Stimulated activated CD8-positive, alpha-beta memory T cell treated with anti-CD3 and anti-CD28 coated beads, Interleukin-2, amount 100 ng/mL, for 48 hours (primary cell): ENCODE measurements at places on chromosomes 4 and X.

DNA sequence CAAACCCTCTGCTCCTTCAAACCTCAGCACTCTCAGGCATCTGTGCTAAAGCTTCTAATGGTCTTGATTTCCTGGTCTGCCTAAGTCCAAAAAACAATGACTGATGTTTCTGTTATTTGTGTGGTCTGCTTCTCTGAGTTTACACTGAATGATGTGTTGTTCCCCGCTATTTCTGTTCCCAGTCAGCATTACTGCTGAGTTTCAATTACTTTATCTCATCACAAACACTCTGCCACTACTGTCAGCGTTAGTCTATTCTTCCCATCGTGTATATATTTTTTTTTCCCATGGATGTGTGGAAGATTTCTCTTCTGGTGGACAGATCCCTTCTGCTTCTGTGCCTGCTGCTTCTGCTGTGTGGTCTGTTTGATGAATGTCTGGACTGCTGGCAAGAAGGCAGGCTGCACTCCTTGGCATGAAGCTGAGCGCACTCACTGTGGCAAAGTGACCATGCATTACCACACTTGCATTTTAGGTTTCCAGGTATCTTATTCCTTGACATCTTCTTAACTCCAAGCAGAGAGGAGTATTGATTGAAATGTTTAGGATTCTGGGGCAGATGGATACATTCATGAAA, 106.9 kb upstream of the PAQR3 start:
- no peak for DNase-seq

DNA sequence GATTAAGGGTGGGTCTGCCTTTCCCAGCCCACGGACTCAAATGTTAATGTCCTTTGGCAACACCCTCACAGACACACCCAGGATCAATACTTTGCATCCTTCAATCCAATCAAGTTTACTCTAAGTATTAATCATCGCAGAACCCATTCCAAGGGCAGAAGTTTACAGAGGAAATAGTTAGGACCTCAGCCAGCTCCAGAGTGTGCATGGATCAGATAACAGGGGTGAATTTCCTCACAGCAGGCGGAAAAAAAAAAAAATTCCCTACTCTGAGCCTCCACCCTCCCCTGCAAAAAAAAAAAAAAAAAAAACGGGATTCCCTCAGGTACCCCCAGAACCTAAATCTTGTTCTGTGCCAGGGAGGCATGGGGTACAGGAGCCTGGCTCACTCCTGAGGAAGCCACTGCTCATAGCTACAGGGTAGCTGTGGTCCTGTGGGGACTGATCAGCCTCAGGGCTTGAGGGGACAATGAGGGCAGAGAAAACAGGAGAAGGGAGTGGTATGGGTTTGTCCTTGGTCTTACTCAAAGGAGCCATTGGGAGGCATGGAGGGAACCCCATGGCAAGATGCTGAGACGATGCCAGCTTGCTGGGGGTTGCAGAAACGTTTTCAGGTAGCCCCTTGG, 113.0 kb downstream of the DHRSX start:
- DNase-seq: no peak

- DNase-seq: no peak
Measured at GRCh38 chrX:12972243-12972642, 2.7 kb upstream of the TMSB4X start.

DNA sequence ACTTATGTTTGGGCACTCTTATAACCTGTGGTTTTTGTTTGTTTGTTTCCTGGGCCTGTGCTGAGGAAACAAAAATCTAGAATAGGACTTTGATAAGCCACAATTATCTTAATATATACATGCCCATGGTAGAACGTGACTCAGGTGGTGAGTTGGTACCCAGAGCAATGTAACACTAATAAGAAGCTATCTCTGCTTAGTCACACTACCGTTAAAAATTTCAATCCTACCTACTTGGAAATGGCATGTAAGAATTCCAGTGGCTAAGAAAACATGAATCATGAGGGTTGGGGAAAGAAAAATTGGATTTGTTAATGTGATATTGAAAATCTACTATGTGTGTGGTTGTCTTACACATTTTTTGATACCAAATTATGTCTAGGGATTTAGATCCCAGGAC, 30.5 kb upstream of the ADGRG2 start:
- no peak for DNase-seq

DNA sequence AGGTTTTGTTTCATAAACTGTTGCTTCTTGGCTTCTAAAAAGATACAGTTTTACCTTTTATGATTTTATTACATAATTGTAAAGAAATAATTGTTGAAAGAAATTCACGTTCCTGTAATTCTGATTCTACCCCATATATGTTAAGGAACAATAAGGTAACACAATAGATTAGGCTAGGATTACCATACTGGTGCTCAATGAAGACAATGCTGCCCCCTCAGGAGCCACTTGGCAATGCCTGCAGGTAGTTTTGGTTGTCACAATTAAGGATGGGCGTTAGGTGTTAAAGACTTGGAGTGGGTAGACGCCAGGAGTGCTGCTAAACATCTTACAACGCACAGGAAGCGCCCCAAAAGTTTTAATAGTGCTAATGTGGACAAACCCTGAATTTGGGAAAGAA, 133.2 kb downstream of the NLGN4X start:
- no peak for DNase-seq

DNA sequence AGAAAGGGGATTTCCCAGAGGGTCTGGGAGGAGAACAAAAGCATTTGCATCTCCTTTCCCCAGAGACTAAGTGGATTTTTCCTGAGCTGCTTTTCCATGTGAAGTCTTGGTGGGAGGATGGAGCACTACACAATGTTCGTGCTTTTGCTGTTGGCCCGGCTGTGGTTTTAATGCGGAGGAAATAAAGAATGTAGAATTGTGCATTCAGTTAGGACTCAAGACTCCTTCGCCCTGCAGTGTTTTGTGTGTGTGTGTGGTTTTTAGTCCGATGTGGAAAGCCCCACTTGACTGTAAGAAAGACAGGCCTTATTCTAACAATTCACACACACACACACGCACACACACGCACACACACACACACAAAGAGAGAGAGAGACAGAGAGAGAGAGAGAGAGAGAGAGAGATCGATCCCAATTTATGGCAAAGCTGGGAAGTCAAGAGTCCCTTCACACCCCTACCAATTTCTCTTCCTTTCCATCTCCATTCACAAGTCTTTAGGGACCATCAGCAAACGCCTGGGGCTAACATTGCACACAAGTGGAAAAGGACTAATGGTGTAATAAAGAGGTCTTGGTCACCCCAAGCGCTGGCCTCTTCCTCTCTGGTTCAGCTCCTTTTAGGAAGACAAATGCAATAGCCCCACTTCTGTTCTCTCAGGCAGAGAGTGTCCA, 44.2 kb downstream of the CLDN34 start:
- DNase-seq: no peak

DNA sequence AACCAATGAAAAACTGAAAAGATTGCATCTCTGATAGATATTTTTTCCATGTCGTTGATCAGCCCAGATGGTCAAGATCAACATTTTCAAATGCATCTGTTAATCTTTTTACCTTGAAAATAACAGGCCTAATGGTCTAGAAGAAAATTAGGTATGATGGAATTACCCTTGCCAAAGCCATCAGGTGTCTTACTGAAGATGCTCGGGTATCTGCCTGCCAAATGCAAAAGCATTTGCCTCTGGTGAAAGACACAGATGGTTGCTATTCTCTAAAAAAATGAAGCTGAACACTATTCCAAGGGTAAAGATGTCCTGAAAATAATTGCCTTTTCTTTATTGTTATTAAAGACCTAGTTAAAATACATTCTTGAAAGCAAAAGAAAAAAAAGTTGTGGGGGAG, 126.0 kb downstream of the FNIP2 start:
- no peak for DNase-seq

DNA sequence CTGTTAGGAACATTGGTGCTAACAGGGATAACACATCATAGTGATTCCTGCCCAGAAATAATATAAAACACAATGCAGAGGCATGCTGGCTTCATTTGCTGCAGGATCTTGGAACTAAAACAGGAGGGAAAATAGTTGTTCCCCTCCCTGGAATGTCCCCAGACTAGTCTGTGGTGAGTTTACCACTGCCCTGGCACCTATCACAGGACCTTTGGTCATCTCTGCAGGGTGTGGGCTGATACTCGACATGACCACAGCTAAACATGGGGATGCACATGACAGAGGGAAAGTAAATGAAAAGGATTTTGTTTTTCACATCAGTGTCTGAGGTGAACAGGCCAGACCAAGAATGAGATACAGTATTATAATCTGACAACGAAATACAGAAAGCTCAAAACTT, 160.2 kb upstream of the DKK2 start:
- DNase-seq: no peak

- no peak for DNase-seq
Measured at GRCh38 chr4:6009452-6009851, 8.8 kb downstream of the C4orf50 start.

- DNase-seq: no peak
Measured at GRCh38 chr4:158530381-158530780, 8.7 kb downstream of the RXFP1 start.

- no peak for DNase-seq
Measured at GRCh38 chr4:26884486-26884988, 23.9 kb downstream of the STIM2 start.

DNA sequence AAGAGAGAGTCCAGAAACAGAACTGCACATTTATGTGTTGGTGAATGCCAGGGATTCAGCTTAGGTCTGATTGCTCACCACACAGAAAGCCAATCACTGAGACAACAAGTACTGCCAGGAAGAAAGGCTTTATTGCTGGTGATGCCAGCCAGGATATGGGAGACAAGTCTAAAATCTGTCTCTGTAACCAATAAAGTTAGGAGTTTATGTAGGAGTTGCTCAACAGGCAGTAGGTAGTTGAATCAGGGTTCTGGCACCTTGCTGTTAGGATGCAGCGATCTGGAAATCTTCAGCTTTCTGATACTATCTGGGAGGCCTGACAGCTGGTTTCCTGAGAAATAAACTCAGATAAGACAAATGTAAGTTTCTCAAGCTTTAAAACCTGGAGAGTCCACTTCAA, 120.2 kb upstream of the ENPP6 start:
- no peak for DNase-seq

- no peak for DNase-seq
Measured at GRCh38 chr4:133377286-133377685, 228.2 kb downstream of the PCDH10 start.

- no peak for DNase-seq
Measured at GRCh38 chrX:67619253-67619652, 75.4 kb downstream of the AR start.

GRCh38 chr4:20698382-20698781, 1.9 kb upstream of the PACRGL start:
- DNase-seq: no peak

DNA sequence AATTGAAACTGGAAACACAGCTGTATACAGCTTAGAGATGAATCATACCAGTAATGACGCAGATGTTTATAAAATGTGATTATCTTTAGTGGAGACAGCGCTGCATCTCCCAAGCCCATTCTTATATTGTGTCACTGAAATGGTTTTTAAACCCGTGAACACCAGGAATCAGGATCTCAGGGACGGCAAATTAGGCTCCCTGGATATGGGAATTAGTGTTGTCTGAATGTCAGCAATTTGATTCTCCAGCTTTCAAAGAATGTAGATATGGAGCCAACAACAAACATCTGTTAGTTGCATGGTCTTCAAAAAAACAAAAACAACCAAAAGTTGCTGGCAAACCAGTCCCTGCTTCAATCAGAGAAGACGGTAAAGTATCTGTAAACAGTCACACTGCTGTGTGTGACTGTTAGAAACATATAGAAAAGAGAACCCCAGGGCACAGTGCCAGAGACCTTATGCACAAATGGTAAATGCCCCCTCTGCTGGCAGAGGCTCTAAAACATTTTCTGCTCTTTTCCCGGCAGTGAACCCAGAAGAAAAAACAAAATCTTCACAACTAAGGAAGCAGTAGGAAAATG, 351.9 kb upstream of the FTHL17 start:
- DNase-seq: no peak

GRCh38 chr4:186203406-186203805, 12.0 kb downstream of the CYP4V2 start:
- no peak for DNase-seq

DNA sequence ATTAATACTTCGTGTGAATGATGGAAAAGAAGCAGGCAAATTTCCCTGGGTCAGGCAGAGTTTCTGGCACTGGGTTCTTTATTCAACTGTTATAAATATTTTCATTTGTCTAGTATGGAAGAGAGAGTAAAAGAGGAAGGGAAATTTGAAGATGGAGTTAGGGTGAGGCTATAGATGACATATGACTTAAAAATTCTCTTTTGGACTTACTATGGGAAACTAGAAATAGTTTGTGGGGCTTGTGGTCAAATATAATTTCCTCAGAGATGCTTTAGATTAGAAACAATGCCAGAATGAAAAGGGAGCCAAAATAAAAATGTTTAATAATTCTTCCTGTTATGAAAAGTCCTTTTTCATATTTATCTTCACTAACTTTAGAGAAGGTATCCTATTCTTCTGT, 103.2 kb downstream of the GC start:
- no peak for DNase-seq

- no peak for DNase-seq
Measured at GRCh38 chr4:18057821-18058533, 36.4 kb upstream of the LCORL start.

GRCh38 chr4:5041699-5042098, 9.6 kb upstream of the STK32B start:
- no peak for DNase-seq

DNA sequence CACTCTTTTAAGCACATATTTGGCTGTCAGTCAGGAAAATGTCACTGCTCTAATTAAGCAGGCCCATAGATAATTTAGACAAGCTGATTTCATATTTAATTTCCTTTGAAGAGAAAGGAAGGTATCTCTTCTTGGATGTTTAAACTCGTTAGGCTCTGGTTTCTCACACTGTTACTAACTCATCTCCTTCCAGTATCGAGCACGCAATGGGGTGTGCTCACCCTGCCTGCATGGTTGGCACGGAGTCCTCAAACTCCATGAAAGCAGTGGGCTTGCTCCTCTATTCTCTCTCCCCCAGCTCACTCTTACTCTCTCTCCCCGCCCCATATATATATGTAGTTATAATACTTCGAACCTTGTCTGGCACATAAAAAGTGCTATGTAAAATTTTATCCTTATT, 76.9 kb downstream of the EGF start:
- no peak for DNase-seq

DNA sequence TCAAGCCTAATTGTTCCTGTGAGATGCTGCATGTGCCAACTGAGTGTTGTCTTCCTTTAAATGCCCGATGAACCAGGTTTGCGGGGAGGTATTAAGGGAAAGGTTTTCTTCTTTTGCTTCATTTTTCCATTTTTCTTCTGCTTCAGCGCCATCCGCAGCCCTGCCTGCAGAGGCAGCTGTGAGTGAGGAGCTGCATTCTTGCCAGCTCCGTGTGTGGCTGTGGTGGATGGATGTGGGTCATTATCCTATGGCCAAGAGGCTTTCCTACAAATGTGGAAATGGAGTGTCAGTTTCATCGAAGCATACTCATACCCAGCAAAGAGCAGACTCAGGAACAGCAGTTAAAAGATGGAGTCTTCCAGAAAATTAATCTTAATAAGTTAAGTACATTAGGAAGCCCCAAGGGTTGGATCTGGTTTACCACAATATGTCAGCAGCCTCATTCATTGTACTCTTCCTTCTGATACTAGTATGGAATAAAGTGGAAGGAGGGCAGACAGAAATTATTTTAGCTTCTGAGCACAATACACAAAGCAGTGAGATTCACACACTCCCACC, 37.6 kb downstream of the TNIP3 start:
- DNase-seq: no peak
